ENCODE measurements at places on chromosomes 5 and 9.

GRCh38 chr5:133867341-133867740 is 101.1 kb downstream of the C5orf15 start:
- DNase-seq, result no peak

DNA sequence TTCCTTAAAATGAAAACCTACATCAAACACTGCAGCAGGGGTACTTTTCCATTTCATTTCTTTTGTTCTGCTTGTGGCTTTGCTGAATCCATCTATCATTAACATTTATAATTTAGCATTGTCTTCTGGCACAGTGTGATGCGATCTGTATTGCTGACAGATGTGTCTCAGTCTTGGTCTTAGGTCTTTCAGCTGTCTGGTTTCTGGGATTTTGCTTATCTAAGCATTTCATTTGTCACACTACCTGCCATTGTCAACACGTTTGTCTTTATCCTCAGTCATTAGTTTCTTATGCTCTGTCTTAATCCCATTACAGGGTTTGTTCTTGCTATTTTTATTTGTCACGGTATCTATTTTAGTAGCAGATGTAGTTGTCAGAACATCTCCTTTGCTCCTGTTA is 303.1 kb downstream of the IZUMO3 start:
- no peak for DNase-seq

DNA sequence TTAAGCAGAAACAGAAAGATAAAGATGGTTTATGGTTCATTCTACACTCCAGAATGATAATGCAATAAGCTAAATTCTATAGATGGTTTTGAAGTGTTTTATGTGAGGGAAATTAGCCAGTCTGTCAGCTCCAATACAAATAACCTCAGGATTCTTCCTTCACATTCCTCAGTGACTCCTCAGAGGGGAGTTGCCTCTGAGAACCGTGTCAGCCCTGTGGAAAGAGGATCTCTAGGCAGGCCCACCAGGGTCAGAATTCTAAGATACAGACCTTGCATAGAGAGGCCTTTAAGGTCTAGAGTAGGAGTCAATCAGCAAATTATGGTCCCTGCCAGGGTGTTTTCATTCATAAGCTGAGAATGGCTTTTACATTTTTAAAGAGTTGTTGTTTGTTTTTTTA is 26.6 kb downstream of the RUSC2 start:
- peak; percentile 59 for DNase-seq

DNA sequence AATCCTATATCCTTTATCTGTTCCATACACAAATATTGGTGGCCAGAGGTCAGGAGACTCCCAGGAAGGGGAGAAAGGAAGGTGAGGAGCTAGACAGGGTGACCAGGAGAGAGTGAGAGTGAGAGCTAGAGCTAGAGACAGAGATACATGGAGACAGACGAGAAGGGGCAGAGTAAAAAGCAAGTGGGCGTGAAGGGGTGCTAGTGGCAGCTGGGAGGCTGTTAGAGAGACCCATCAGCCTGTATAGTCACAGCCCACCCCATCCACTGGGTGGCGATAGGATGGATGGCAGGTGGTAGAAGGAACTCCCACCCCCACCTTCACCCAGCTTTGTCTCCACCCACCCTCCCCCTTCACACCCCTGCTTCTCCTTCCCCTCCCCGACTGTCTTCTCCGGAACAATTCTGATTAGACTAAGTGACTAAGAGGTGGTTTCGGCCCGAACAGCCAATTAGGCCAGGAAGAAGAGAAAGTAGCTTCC is 32.8 kb downstream of the PCDH1 start:
- no peak for DNase-seq

- no peak for DNase-seq
These were observed 30.9 kb downstream of the CEMIP2 start for GRCh38 chr9:71737455-71737854.

GRCh38 chr5:33257807-33258429 is 182.8 kb upstream of the TARS1 start:
- DNase-seq, result peak; percentile 68

- DNase-seq, result no peak
These were observed 188.3 kb downstream of the GADD45G start for GRCh38 chr9:89793124-89793495.

DNA sequence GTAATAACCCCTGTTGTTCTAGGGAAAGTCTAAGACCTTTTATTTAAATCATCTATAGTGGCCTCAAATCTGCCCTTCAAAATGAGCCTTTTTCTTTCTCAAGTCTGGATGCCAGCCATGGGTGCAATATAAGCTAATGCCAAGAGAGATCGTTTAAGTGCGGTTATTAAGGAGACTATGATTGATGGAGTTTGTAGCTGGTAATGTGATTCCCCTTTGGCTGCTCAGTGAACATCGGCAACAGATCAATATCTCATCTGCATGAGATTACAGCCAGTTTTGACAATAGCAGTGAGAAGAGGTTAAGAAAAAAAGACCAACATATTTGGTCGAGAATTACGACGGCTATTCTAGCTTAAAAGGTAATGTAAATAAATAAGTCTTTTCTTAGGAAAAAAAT is 1049.4 kb upstream of the NUDT12 start:
- no peak for DNase-seq

DNA sequence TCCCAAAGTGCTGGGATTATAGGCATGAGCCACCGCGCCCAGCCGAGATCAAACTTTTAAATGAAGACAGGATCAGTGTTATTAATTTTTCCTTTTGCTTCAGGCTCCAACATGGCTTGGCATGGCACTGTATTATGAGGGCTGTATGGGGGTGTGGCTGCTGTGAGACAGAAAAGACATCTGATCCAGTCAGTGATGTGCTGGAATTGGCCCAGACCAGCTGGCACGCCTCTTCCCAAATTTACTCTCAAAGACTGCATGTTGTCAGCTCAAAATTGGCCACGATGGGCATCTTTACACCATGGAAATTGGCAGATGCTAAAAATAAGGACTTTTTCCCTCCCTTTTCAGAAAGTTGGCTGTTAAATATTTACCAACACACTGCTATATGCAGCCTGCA is 12.1 kb upstream of the COL27A1 start:
- DNase-seq, result no peak

- DNase-seq, result no peak
These were observed 218.4 kb downstream of the GAPVD1 start for GRCh38 chr9:125479846-125480615.

DNA sequence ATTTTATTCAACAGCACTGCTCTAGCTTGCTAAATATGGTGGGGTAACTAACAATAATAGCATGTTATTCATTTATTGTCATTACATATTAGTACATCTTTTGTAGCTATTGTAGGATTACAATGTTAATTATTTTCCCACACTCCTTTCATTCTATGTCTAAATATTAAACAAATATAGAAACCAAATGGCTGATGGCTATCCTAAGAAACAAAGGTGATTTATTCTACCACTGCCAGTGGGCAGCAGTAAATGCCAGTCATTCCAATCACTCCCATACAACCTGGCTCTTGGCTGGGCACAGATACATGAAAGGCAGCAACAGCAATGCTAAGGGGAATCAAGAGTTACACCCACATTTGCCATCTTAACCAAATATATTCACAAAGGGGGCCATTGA is 84.1 kb downstream of the FRMD3 start:
- DNase-seq, result no peak

DNA sequence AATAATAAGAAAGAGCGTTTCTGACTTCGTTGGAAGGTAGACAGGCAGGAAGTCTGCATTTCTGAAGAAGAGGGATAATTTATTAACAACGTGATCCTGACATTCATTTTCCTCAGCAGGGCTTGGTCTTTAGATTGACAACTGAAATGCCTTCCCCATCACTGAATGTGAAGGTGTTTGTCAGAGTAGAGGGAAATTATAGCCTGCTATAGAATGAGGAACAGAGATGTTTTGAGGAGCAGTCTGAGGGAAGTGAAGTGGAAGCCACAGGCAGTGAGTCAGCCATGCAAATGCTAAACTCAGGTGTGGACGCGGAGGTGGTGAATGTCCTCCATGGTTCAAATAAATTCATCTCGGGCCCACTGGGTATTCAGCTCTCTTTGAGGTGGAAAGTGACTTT is 30.5 kb downstream of the C7 start:
- no peak for DNase-seq

- DNase-seq, result no peak
These were observed 220.3 kb downstream of the NR3C1 start for GRCh38 chr5:143182901-143183820.

- DNase-seq, result peak; percentile 48
These were observed 23.9 kb downstream of the B4GALT1 start for GRCh38 chr9:33143241-33143661.

- no peak for DNase-seq
These were observed 28.6 kb downstream of the TRIM32 start for GRCh38 chr9:116715751-116716150.

GRCh38 chr5:97618721-97619120 is 435.7 kb upstream of the RIOK2 start:
- no peak for DNase-seq

DNA sequence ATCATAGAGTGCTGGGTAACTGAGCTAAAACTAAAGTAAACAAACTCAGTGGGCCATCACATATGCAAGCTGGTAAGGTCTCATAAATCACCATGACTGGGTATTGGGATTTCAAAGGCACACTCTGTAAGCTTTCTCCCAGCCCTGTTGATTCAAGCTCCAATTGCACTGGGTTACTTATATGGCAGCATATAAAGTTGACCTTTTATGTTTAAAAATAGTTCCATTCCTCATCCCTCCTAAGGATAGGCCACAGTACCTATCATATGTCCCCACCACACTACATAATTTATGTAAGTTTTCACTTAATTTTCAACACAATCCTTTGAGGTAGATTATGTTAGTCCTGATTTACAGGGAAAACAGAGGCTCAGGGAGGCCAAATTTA is 438.4 kb downstream of the RAB3C start:
- no peak for DNase-seq

GRCh38 chr5:14900693-14901461 is 29.3 kb upstream of the ANKH start:
- DNase-seq, result peak; percentile 74

- DNase-seq, result no peak
These were observed 102.4 kb downstream of the SMIM23 start for GRCh38 chr5:171888051-171888481.

DNA sequence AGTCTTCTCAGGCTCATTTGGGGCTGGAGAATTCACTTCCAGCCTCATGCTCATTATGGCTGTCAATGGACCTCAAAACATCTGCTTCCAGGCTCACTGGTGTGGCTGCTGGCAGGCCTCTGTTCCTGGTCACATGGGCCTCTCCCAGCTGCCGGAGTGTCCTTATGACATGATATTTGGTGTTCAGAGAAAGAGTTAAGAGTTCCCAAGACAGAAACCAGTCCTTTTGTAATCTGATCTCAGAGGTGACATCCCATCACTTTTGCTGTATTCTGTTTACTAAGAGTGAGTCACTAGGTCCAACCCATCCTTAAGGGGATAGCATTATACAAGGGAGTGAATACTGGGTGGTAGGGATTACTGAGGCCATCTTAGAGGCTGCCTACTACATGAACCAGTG is 104.6 kb downstream of the CACNA1B start:
- no peak for DNase-seq

DNA sequence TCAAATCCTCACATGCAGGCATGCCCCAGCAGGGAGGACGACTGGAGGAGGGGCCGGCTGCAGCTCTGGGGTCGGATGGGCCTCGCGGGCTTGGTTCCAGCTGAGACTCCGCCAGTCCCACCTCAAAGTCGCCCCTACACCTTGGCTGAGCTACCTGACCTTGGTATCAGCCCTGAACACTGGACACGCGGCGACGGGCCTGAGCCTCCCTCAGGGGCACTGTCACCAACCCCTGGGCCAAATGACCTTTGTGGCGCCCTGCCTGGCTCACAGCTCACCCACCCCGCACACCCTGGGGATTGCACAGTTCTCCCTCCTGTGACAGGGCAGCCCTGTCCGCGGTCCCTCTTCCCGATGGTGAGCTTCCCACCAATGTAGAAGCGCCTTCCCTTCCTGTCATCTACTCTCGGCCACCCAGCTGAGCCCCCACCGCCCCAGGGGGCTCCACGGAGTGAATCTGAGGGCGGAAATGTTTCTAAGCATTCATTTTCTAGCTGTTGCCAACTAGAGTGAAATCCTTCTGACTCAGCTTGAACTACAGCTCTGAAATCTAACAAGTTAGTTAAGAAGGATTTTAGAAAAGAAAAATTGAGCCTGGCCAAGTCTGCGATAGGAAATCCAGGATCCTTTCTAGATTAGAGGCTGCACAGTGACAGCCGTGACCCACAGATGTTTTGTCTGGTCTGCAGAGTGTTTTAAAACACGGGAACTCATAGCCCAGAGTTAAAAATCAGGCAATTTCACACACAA is 138.9 kb upstream of the PHYKPL start:
- no peak for DNase-seq

GRCh38 chr9:86947146-86948073 is at the start of gene GAS1:
Gene GAS1 (minus strand): TSS chr9:86947506. CDS start chr9:86946779, 727 bp downstream.
- DNase-seq, result peak; percentile 94

GRCh38 chr5:82984786-82985735 is 92.1 kb downstream of the TMEM167A start:
- no peak for DNase-seq

GRCh38 chr5:96339862-96340261 is 93.2 kb downstream of the PCSK1 start:
- no peak for DNase-seq

DNA sequence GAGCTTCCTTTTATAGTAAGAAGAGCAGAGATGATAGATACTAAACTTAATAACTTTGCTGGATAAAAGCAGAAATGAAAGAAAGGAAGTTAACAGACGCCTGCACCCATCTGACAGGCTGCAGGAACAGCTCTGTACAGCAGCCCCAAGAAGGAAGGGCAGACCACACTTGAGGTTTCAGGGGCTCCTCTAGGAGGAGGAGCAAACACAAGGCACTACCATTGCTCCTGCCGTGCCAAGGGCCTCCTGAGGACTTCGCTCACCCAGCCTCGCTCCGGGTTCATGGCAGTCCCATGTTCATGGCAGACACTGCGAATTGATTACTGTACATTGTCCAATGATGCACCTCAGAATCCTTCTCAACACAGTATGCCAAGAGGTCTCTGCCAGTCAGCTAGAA is 85.1 kb downstream of the AMBP start:
- DNase-seq, result no peak

DNA sequence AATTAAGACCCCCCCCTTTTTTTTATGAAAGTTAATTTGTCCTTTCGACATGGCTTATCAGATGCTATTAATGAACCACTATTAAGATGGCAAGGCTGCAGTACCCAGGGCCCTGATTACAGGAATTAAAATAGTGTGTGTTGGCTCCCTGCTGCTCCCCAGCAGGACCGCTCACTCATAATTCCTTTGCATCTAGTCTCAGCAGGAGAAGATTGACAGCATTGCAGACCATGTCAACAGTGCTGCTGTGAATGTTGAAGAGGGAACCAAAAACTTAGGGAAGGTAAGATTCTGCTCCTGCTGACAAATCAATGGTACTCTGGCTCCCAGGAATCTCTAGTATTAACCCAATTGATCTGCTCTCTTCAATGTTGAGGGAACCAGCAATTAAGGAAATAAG is 61.0 kb downstream of the STX17 start:
- DNase-seq, result no peak

Data from GM03348 (cell line).